HFF-Myc (cell line): ENCODE measurements at places on chromosomes 12 and 14.

DNA sequence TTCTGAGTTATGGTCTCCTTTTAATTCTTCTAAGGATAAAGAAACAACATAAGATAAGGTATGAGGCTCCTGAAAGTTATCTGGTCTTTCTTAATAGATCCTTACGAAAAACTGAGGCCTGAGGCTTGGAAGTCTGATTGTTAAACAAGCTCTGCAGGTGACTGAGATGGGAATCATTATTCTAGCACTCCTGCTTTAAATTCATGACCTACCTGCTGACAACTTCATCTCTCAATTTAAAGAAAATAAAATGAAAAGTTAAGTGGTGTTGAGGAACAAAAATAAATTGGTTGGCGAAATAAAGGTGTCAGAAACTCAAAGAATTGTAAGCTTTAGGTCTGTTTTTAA lies 80.1 kb downstream of the FAR2 start:
- DNase-seq: no peak

DNA sequence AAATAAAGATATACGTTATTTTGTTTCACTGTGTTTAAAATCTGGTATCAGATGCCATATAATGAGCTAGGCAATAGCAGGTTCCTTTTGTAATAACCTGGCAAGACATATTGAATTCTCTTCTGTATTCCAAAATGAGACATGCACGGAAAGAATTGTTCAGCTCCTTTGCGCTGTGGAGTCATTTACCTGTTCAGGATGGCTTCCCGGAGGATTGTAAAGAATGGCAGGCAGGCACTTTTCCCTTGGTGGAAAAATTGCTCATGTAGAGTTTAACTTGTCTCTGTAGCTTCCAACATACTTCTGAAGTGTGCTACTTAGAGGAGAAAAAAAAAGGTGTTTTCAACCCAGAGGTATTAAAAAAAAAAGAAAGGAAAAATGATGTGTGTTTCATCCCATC lies 805.2 kb downstream of the GALC start:
- no peak for DNase-seq

- DNase-seq: no peak
These were observed 942.3 kb upstream of the TMEM132C start for GRCh38 chr12:127324681-127325080.

- no peak for DNase-seq
These were observed 320.2 kb upstream of the SFSWAP start for GRCh38 chr12:131390412-131391334.

DNA sequence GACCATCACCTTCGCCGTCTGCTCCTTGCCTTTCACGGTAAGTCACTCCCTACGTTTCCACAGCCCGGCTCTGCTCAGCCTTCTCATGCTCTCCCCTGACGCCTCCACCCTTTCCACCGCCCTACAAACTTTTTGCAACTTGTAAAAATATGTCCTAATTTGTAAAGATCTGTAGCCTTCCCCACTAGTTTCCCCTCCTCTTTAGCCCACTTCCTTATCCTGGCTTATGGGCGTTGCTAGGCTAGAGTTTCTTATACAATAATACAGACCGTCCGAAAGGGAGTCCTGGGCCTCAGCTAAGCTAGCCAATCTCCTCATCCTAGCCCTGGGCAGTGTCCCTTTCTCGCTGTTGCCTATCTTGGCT lies 1.2 kb downstream of the PTGER2 start:
- no peak for DNase-seq

DNA sequence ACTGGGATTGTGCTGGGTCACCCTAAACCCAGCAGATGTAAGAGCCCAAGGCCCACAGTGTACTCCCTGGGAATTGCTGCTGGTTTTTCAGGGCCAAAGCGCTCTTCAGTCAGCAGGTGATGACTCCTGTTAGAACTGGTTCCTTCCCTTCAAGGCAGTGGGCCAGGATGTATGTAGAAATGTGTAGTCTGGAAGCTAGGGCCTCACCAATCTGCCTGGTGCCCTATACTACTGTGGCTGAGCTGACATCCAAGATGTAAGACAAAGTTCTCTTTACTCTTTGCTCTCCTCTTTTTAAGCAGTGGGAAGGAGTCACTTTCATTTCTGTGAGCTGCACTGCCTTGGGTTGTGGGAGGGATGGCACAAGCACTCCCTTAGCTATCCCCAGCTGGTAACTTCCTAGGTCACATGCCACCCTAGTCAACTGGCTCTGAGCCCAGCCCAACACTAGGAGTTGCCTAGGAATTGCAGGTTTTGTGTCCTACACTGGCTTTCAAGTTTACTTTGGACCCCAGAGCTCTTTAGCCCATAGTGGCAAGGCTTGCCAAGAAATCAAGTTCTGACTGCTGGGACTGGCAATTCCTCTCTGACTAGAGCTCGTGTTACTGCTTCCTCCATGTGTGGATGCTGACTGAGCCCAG lies 249.2 kb downstream of the C12orf50 start:
- no peak for DNase-seq
